ENCODE measurements at places on chromosomes 12 and 14. TPM values are rescaled to one million over a fixed set of nuclear protein-coding genes. Genes with fewer than 3 reads are reported as not detected.

GRCh38 chr14:81449114-81449513 is 49.0 kb upstream of the STON2 start:
- DNase-seq = no peak

BMAL2 gene
- total RNA-seq = 8.0 TPM

GRCh38 chr12:112447106-112447505 is 28.4 kb downstream of the PTPN11 start:
- no peak for DNase-seq

DNA sequence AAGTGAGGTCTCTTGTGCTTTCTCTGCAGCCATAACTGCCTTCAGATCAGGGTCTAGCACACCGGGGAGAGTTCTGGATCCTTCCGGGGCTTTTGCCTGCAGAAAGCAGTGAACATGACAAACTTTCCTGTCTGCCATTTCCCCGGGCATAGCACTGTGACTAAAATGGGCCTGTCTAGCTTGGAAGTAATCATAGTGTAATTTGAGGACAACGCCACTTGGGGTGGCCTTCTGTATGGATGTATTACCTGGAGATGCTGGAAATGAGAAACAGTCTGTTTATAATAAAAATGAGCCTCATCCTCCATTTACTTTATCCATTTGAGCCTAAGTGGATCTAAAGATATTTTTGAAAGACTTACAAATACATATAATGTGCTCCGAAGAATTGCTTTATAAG is 453.7 kb downstream of the VRK1 start:
- no peak for DNase-seq

CFAP251 gene
- total RNA-seq = 1.6 TPM

ESPL1 gene
- 65.8 TPM for total RNA-seq

TAS2R7 gene
- 0.21 TPM for total RNA-seq

DNA sequence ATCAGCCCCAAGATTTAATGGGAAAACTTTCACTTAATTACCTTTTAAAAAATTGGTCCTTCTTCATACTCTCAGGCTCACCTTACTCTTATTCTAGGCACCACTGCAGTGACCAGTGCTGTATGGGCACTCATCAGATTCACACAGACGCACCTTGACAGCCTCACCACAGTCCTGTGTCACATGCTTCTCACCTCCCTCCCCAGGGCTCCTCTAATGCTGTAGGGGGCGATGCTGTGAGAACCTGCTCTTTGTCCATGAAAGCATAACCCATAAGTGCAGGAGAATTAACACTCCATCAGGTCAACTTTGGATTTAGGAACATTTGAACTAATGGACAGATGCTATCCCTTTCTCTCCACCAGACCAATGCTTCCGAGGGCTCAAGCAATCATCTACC is 13.9 kb upstream of the PPP4R3A start:
- no peak for DNase-seq

Data from neural crest cell (in vitro differentiated cells).